Stimulated activated CD8-positive, alpha-beta memory T cell treated with anti-CD3 and anti-CD28 coated beads, Interleukin-7, amount 100 ng/mL, for 1 hour (primary cell): ENCODE measurements at places on chromosomes 3 and 15.

- DNase-seq, result no peak
Observed at GRCh38 chr3:52372822-52373504, 56.8 kb downstream of the DNAH1 start.

DNA sequence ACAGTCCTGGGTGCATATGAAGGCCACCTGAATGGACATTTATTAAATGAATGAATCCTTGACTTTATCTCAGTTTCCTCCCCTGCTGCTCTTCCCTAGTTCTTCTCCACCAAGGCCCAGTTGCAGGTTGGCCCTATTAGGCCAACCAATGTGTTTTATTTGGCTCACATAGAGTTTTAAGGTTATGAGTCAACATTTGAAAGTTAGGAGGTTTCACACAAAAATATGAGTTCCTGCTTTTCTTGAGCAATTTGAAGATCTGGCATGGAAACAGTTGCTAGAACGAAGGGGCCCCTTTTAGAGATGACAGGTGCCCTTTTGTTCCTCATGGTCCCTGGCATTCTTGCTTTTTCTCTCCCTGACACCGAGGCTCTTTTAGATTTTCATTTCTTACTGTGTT, 83.0 kb upstream of the PDZRN3 start:
- DNase-seq, result no peak

- no peak for DNase-seq
Observed at GRCh38 chr3:103977417-103977816, 1389.3 kb upstream of the ALCAM start.

DNA sequence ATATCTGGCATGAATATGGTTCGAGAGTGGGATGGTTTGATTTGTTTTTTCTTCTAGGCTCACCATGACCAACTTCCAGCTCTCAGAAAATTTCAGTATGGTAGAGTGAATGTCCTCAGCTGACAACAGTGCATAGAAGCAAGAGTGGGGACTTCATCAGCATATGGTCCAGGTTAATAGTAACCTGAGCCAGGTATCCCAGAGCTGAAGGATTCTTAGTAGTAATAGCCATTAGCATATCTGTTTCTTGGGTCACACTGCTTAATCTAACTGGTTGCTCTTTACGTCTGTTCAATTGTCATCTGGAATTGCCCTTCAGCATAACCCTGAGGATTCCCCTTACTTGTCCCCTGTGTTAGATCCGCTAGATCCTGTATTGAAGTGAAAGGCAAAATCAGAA, 151.8 kb downstream of the GMNC start:
- DNase-seq, result no peak

DNA sequence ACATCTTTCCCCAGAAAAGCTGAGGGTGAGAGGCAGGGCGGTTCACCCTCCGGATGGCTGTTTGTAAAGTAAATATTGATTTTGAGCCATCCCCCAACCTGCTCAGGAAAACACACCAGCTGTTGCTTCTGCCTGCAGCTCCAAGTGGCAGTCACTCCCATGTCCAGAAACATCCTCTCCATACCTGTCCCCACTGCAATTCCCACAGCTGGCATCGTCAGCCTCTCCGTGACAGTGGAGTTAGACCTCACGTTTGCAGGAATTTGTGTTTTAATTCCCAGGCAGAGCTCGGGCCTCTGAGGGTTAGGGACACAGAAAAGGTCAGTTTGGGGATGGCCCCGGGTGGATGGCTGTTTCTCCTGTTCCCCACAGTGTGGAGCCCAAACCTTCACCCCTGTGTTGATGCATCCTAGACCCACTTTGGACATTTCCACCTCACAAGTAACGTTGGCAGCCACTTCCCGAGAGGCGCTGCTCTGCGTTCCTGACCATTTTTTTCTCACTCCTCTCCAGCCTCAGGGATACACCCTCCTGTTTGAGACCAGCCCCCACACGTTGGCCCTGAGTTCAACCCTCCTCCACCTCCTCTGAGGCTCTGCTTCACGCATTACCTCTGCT, 11.8 kb upstream of the FAM174B start:
- DNase-seq, result no peak

GRCh38 chr3:50259432-50260026, 9.4 kb upstream of the SEMA3B start:
- DNase-seq, result no peak

GRCh38 chr3:120764206-120764605, 21.7 kb downstream of the GTF2E1 start:
- DNase-seq, result no peak

- DNase-seq, result no peak
Observed at GRCh38 chr3:133853925-133854227, 41.8 kb downstream of the RAB6B start.

- no peak for DNase-seq
Observed at GRCh38 chr3:112846764-112847163, at the start of gene CD200R1L. TSS of gene CD200R1L (minus strand) at chr3:112846864. CDS start at chr3:112829367, 17,497 bp downstream.

DNA sequence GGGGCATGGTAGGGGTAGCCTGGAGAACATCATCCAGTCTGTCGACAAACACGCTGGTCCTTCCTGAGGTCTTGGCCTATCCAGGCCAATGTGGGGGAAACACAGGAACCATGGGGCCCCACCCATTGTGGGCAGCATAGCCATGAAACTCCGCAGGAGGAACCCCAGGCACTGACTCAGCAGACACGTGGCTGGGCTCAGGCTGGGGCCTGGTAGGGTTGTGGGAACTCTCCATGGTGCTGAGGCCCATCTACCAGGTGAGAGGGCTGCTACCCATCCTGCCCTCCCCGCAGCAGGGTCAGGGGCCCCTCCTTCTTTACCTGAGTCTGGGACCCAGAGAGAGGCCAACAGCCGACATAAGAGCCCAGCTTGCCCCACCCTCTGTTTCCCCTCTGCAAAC, 22.6 kb upstream of the CACNA2D2 start:
- DNase-seq, result no peak

DNA sequence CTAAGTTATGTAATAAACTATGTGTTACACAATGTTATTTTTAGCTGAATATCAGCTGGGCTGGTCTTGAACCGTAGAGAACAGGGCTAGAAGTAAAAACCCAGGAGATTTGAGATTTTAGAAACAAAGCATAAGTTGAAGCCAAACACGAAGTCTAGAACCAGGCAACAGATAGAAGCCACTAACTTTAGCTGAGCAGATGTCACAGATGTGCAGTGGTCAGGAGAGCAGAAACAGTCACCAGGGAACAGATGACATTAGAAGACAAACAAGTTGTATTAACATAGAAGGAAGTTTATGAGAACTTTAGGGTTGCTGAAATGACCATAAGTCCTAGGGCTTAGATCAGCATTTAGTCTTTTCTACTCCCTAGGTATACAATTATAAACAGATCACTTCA, 731.0 kb downstream of the ZNF385D start:
- DNase-seq, result no peak

DNA sequence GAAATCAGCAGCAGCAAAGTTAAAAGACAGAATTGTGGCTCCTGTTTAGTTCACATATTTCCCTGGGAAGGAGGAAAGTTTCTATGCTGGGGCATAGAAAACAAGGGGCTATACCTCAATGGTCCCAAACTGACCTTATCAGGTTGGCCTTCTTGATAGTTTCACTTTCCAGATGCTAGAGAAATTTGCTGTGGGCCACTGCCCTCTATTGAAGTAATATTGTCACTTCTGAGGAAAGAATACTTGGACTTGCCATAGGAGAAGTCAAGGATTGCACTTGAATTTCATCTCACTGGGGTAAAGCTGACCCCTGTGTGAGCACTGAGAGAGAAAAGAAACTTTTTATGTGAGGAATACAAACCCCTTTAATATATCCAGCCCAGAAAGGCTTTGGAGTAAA, 49.3 kb upstream of the XCR1 start:
- no peak for DNase-seq

DNA sequence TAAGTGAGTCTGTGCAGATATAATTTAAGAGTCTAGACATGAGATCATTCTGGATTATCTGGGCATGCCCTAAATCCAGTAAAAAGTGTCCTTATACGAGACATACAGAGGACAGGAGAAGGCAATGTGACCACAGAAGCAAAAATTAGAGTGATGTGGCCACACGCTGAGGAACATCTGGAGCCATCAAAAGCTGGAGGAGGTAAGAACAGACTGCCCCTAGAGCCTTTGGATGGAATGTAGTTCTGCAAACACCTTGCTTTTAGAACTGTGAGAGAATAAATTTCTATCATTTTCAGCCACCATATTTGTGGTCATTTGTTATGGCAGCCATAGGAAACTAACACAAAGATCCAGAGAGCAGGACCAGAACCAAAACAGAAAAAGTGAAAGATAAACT, 41.0 kb downstream of the CD200 start:
- no peak for DNase-seq

GRCh38 chr15:74995779-74996765, 709 bp downstream of the SCAMP5 start:
- DNase-seq, result no peak

DNA sequence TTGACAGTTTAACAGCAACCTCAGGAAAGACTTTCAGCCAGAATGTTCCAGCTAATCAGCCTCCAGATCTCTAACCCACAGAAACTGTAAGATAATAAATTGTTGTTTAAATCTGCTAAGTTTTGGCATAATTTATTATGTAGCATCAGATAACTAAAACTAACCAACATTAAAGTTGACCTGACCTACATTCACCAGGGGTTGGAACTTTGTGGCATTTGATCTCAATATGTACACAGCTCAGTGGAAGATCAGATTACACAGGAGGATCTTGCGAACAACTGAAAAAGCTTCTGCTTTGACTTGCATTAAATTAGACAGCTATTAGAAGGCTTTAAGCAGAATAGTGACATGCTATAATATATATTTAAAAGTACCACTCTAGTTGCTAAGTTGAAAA, 91.4 kb upstream of the POU1F1 start:
- DNase-seq, result no peak

GRCh38 chr15:29109762-29110161, 159.9 kb downstream of the NSMCE3 start:
- no peak for DNase-seq

DNA sequence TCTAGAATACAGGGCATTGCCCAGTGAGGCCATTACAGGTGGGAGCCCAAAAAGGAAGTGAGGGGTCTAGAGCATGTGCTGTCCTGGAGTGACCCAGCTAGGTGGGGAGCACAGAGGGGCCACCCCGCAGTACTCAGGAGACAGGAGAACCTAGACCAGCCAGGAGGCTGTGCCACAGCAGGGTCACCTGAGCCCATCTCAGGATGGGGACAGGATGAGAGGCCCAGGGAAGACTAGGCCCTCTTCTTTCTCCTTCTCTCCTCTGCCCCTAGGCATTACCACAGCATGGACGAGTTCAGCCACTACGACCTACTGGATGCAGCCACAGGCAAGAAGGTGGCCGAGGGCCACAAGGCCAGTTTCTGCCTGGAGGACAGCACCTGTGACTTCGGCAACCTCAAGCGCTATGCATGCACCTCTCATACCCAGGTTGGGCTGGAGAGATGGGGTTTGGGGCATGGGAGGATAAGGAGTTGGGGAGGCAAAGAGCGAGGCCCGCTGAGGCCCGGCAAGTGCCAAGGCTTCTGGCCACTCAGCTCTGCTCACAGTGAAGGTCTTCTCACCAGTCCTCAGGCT, 20.6 kb downstream of the LOXL1 start:
- no peak for DNase-seq

DNA sequence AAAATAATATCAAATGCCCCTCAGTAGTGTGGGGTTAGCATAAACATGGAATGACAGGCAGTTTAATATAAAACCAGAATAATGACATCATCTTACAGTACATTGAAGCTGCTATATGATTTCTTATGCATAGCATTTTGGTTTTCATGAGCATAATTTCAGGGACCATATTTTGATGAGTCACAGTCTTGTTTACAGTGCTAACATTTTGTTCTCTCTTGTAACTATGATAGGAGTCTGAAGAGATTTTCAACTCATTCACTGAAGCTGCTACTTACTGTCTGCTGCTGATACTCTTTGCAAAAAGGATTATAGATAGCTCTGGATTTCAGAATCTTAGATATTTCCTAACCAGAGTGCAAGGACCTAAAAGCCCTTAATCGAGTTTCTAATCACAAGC, 92.6 kb upstream of the CCDC54 start:
- DNase-seq, result no peak
